ENCODE measurements at places on chromosomes 13 and 19.

GRCh38 chr13:27713767-27714166 is 78.5 kb upstream of the GSX1 start:
- DNase-seq: no peak

- no peak for DNase-seq
These were observed 212.5 kb downstream of the DLEU7 start for GRCh38 chr13:50631041-50631440.

DNA sequence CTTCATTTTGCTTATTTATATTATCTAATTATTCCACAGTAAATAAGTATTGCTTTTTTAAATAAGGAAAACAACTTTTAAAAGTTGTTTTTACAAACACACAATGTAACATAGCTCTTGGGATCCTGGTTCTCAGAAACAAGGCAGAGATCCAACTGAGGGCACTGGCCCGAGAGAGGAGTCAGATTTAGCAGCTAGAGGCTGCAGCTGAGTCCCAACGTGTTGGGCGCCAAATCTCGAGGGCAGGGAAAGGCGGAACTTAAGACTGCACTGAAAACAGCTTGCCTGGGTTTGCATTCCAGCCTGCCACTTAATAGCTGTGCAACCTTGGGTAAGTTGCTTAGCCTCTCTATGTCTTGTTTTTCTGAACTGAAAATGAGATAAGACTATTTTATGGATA is 16.4 kb upstream of the WASF3 start:
- DNase-seq: no peak

- no peak for DNase-seq
These were observed 241.9 kb upstream of the ZNF507 start for GRCh38 chr19:32103541-32103940.

Data from amygdala (tissue), 56 donors.